Stimulated activated naive CD4-positive, alpha-beta T cell (primary cell): ENCODE measurements at places on chromosomes 12 and 14.

- no peak for DNase-seq
Measured at GRCh38 chr12:13299457-13299856, 102.9 kb downstream of the EMP1 start.

- DNase-seq: no peak
Measured at GRCh38 chr12:47551426-47551851, 154.4 kb downstream of the RPAP3 start.

DNA sequence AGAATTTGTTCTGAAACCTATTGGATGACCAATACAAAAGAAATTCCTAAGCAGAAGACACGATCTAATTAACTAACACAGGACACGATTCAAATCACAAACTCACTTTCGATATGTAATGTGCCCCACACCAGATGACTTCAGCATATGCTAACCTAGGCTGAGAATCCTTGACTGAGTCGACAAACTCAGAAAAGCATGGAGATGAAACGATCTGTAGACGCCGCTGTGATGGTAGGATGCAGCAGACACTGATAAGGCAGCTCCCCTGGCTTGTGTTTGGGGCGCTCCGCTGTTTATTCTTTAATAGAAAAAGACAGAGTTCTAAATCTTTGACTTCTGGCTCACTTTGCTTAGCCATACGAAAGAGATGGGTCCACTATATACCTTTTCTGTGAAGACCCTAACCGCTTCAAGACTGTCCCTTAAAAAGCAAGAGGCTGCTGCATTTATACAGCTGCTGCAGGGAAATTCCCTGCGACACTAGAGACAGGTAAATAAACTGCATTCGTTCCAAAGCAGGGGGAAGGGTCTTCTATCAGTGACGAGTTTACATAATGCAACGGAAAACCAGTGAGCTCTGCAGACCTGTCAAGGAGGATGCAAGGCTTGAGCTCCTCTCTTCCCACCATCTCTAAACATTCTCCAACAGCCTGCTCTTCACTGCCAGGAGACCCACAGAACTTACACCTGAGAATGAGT lies 929 bp downstream of the CHD8 start:
- no peak for DNase-seq

GRCh38 chr12:42871816-42872215 lies 282.3 kb upstream of the PRICKLE1 start:
- no peak for DNase-seq

- DNase-seq: no peak
Measured at GRCh38 chr12:41140117-41140516, 48.0 kb upstream of the PDZRN4 start.

- DNase-seq: no peak
Measured at GRCh38 chr14:54168489-54168888, 211.9 kb upstream of the BMP4 start.

GRCh38 chr12:125340791-125341190 lies 275.6 kb downstream of the AACS start:
- DNase-seq: no peak

DNA sequence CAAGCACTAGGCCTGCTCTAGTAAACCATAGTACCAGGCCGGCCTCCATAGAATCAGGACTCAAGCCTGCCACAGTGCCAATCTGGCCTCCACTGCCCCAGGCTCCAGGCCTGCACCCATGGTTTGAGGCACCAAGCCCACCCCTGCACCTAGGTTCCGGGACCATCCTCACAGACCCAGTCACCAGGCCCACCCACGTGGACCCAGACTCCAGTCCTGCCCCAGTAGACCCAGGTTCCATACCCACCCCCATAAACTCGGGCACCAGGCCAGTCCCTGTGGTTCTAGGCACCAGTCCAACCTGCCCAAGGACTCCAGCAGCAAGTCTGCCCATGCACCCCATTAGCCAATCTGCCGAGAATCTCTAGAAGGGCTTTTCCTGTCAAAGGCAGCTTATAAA lies 501.8 kb upstream of the TMPO start:
- no peak for DNase-seq

DNA sequence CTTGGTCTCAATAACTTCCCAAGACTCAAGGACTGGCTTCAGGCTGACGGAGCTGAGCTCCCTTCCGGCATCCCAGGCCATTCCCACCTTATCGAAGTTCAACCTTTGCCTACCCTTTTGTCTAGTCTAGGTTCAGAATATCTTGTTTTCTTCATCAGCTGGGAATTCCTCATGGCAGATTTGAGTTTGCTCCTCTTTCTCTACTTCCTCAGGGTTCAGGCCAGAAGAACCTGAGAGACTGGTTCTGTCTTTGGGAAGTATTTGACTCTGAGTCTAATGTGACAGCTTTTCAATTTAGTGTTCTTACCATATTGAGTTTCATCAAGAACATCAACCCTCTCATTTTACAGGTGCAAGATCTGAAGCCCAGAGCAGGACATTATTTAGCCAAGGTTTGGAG lies 2.1 kb downstream of the BIN2 start:
- no peak for DNase-seq

- DNase-seq: no peak
Measured at GRCh38 chr12:64352181-64352580, 38.4 kb downstream of the C12orf56 start.

- DNase-seq: no peak
Measured at GRCh38 chr14:99316281-99317163, 44.5 kb upstream of the BCL11B start.

DNA sequence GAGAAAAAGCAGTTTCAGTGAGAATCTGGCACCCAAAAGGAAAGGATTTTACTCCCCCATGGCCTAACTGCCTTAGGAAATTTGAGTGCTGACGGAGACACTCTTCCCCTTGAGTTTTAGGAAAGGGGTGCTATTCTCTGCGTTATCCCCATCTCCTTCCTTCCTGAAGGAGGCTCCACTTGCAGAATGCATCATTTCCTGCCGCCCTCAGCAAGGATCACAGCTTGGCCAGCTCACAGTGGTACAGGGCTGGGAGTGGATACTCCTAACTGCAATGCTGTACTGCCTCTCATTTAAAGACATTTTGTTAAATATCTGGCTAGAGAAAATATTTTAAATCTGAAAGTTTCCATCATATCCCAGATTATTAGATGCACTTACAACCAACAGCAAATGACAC lies 33.0 kb downstream of the RDH12 start:
- DNase-seq: no peak

DNA sequence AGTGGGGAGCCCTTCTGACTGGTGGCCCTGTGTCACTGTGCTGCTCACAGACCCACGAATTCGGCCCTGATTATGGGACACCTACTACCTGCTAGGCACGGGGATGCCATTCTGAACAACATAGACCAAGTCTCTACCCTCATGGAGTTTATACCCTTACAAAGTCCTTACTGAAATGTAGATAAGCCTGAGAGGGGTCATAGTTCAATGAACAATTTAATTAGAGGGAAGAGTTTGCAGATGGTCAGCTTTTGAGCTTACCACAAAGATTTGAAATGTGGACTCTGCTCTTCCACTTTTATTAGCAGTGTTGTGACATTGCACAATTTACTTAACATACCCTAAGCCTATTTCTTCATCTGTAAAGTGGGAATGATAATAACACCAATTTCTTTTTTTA lies 161.1 kb downstream of the MYRFL start:
- DNase-seq: no peak

- no peak for DNase-seq
Measured at GRCh38 chr12:108116699-108117098, 12.4 kb upstream of the WSCD2 start.

DNA sequence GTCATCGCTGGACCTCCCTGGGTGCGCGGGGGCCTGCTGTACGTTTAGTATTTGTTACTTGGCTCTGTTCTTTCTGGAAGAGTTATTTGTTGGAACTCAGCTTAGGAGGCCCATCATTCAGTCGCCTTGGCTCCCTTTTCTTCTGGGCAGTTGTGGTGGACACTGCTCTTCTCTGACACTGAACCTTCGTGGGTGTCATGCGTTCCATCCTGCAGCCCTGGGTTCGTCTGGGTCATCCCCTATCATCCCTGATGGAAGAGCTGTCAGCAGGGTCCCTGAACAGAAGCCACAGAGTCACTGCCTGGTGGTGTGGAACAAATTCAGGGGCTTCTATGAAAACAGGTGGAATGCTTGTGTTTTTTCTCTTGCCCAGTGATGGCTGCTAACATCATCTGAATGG lies 52.9 kb upstream of the SCN8A start:
- DNase-seq: no peak

GRCh38 chr12:104799458-104799857 lies 158.6 kb downstream of the SLC41A2 start:
- no peak for DNase-seq
